ENCODE measurements at places on chromosomes 11 and 22.

- no peak for DNase-seq
Observed at GRCh38 chr11:125787827-125788226, at the start of gene PATE3. Gene PATE3 (plus strand): TSS chr11:125788127. CDS start chr11:125788152, 25 bp downstream.

DNA sequence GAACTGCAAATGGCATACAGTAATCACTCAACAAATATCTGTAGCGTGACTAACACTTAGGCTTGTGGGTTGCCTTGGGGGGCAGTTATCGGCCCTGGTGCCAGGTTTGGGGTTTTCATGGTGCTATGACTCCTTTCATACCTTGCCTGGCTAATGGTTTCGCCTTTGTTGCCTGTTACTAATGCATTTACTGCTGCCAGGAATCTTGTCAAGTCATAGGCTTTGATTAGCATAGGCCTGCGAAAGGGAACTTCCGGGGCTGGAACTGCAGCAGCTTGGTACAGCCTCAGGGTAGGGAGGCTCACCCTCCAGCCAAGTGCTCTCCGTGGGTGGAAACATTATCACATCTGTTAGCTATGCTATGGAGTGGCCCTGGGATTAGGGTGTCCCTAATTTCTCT lies 13.2 kb downstream of the SLC25A18 start:
- DNase-seq: no peak

GRCh38 chr11:126585774-126586491 lies 230.4 kb downstream of the ST3GAL4 start:
- DNase-seq: peak; percentile 95

DNA sequence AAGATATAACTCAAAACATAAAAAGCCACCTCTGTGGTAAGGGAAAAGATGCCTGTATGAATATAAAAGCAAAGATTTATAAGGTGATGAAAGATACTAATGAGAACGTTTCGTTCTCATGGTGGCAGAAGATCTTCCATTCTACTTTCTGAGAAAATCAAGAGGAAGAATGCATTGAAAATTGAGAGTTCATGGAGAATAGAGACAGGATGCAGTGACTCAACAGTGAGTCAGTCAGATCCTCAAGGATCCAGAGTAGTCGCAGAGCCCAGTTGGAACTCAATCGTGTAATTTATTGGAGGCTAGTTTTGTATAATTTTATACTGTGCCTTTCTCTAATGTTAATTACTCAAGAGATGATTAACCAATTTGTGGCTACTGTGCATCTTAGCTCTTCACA lies 73.3 kb downstream of the ENTHD1 start:
- DNase-seq: no peak
